T-cell (primary cell): ENCODE measurements at places on chromosomes 7 and 10.

GRCh38 chr7:34087892-34088891 is 182.9 kb downstream of the BMPER start:
- no peak for DNase-seq

DNA sequence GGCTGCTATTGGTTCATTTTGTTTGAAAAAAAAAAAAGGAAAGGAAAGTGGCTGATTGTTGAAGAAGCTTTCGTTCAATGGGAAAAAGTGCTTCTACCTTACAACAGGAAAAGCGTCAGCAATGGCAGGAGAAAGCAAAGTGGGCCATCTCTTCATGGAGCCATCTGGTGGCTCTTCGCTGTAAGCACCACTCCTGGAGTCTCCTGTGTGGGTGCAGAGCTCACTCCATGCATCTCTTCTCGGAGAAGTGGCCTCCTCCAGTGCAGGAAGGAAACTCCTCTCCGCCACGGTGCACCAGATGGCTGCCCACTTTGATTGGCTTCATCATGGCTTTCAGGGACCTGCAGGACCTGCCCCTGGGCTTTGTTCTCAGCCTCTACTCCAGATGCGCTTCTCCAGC is 250.9 kb downstream of the PTEN start:
- DNase-seq = peak; percentile 25

DNA sequence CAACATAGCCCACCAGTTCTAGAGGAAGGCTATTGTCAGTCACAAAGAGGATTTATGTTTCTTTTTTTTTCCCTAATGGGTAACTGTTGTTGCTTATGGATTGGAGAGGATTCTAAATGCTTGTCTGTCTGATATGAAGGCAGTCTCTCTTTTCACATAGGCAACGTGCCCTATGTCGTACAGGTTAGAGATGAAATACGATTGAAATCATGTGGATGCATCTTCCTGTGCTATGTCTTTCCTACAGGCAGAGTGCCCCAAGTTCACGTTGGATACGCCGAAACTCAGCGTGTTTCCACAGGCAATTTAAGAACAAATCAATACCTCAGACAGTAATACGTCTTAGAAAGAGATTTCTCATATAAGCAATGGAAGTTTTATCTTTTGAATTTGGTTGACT is 93.8 kb downstream of the CELF2 start:
- no peak for DNase-seq

GRCh38 chr7:105487579-105488571 is 34.2 kb downstream of the PUS7 start:
- DNase-seq = no peak

DNA sequence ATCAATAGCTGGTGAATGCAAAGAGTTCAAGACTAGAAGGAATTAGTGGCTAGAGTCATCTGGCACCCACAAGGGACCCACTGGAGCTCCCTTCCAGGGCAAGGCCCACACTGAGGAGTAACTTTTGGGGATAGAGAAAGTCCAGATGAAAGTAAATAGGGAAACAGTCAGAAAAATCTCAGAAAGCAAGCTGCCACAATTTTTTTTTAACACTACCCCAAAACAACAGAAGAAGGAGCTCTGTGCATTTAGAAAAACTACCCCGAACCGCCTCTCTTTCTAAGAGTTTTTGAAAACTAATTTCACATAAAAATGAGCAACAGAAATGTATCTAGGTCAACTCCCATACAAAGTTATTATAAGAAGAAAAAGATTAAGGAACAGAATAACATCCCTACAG is 42.2 kb downstream of the AOAH start:
- DNase-seq = no peak

- no peak for DNase-seq
These were observed 30.4 kb upstream of the UCN3 start for GRCh38 chr10:5334196-5334880.

- no peak for DNase-seq
These were observed 354.0 kb downstream of the ARL4A start for GRCh38 chr7:13041368-13041988.

- peak; percentile 49 for DNase-seq
These were observed 73.9 kb downstream of the CXCL12 start for GRCh38 chr10:44310762-44311562.

GRCh38 chr10:26318672-26319071 is 102.1 kb downstream of the GAD2 start:
- no peak for DNase-seq

DNA sequence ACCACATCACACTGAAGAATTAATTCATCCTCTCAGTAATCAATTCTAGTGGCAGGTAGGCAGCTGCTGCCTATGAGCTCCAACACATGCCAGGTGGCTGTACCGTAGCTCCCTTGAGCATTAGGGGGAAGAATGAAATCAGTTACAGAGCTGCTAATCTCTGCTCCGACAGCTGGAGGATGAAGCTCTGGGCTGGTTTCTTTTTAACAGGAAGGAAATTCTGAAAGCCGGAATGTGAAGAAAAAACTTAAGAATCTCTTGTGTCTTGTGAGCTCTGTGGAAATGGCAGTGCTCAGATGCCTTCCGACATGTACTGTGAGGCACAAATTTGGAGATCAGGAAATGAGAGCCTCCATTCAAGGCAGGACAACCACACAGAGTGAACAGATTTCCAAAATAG is 2.8 kb upstream of the AHCYL2 start:
- DNase-seq = peak; percentile 31

- DNase-seq = no peak
These were observed 101.2 kb downstream of the GRID1 start for GRCh38 chr10:86265236-86265894.

DNA sequence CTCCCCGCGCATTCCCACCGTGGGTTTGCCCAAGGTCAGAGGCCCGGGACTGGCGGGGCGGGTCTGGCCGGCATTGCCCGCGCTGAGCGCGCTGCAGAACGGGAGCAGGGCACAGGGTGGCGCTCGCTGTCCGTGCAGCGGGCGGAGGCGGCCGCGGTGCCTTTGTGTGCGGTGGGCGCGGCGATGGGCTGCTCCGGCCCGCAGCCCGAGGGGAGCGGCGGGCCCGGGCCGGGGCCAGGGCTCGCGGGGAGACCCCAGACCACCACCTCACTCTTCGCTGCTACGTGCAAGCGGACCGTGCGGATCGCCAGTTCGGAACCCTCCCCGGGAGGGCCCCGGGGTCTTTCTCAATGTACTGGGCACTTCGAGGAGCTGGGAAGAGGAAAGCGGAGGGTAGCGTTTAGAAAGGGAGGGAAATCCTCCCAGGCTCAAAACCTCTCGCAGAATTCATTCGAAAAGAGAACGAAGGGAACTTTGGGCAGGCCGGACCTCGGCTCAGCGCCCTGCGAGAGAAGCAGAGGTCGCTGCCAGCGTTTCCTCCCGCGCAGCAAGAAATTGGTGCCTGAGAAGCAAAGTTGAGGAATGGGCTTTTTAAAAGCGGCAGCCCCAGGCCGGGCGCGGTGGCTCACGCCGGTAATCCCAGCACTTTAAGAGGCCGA is 8.5 kb downstream of the SP8 start:
- DNase-seq = no peak

DNA sequence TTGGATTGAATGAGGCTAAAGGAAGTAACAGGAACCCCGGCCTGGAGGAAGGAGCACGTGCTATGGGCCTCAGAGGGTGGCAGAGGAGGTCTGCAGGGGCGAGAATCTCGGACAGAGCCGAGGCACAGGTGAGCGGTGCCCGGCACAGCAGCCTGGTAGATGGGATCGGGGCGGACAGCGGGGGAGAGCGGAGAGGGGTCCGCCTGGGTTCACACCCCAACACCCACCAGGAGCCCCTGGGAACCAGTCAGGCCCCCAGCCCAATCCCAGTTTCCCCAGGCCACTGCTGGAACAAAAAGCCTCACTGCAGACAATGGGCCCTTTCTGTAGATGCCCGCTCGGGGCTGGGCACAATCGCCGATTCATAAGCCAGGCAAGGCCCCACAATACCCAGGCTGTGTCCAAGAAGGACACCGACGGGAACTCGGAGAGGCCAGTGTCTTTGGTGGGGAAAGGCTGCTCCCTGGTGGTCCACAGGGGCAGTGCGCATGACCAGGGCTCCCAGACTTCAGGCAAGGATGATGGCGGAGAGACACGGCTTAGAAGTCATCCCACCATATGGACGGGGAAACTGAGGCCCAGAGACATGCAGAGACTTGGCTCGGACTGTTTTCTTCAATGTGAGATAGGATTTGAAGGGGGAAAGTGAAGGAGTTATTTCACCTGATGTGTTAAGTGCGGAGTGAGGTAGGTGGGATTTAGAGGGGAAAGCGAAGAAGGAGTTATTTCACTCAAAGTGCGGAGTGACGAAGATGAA is 106.9 kb upstream of the GPR26 start:
- peak; percentile 52 for DNase-seq
